ENCODE measurements at places on chromosomes 2 and 18.

DNA sequence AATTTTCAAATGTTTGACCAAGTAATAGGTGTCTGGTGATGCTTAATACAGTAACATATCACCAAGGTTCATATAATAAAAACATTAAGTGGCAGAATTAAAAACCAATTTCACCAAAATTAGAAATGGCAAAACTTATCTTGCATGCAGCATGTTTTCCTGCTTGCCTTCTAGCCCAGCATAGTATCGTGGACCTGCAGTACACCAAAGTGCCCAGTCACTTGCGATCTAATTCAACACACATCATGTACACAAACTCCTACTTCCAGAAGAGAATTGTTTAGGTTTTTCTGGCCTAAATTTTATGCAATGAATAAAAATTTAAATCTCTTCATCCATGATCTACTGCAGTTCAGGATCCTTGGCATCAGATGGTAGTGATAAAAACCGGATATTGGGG, 28.9 kb downstream of the LPIN2 start:
- DNase-seq = no peak

- DNase-seq = no peak
Measured at GRCh38 chr2:7840651-7841380, 841.0 kb upstream of the ID2 start.

DNA sequence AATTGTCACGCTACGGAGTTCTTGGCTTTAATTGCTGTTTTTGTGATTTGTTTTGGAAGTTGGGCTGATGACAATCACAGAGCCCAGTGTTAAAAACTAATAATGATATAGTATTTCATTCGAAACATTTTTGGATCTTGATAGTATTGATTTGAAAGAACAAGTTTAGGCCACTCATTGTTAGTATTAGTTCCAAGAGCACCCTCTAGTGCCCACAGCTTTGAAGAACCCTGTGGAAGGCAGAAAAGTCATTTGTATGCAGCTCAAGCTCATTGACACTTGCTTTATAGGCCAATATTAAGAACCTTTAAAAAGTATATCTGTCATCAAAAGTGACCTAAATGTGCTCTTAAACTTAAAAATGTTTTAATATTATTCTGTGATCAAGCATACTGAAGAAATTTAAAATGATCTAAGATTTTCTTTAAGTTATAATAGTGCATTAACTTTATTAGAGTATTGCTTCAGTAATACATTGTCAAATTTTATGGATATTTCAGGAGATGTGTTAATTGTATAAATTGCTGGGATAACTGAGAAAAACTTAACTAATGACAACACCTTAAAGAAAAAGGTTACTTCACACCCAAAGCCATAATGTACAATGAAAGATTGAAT, 191.0 kb downstream of the GRB14 start:
- DNase-seq = no peak

GRCh38 chr18:22026362-22026761, 143.0 kb upstream of the GATA6 start:
- DNase-seq = no peak

DNA sequence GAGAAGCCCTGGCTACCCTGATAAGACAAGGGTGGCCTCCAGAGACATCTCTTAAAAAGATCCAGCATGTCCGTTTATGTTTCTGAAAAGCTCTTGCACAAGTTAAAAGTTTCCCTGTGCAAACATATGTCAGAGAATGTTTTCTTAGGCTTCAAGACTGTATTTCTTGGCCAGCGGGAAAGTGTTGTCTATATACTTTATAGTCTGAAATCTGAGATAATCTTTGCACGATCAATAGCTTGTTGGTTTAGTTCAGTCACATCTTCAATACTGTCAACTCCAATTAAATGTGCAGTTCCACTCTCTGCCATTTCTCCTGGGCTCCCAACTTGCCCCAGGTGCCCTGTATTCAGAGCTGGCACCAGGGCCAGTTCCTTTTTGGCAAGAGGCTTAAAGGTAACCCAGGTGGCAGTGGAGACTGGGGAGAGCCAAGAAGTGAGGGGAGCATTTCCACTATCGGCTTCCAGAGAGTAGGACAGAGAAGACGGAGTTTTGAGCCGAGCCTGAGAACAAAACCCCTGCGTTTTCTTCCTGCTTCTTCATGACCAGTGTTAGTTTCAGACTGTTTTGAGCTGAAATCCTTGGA, 64.4 kb downstream of the ACOXL start:
- no peak for DNase-seq

DNA sequence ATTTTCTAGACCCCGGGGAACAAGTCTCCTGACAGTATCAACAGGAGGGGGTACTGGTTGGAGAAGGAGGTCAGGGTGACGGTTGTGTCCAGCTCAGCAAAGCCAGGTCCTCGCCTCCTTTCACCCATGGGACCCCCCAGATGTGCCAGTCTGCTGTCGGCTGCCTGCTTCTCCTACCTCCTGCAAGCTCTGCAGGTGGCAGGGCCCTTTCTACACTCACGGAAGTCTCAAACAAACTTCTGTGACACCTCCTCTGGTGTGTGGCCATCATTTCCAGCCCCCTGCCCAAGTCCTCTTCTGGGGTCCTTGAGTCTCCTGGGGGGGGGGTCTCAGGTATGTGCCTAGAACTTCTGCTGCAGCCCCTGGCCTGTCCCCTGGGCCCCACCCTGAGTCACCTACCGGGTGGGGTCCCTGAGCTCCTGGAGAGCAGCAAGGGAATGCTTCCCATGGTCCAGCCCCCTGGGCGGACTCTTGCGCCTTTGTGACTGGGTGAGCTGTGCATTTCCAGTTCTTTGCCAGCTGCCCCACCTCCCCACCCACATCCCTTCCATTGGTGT, 12.8 kb downstream of the SH3RF3 start:
- no peak for DNase-seq

- no peak for DNase-seq
Measured at GRCh38 chr18:8762968-8763367, 57.6 kb downstream of the MTCL1 start.

DNA sequence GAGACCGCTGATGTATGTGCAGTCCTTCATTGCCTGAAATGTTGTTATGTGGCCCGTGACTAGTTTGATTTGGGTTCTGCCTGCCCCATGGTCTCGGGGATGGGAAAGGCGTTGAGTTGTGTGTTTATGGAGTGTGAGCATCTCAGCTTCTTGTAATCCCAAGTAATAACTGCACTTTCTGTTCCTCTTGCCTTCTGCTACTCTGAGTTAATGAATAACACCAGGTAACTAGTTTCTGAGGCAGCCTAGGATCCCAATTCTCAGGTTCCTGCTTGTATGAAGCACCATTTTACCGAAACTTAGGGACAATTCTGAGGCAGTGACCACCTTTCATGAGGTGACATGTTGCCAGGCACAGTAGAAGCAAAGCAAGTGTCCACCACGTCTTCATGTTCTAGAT, 170.0 kb downstream of the ALK start:
- DNase-seq = no peak

- no peak for DNase-seq
Measured at GRCh38 chr2:68258851-68259250, 6.5 kb upstream of the PPP3R1 start.

DNA sequence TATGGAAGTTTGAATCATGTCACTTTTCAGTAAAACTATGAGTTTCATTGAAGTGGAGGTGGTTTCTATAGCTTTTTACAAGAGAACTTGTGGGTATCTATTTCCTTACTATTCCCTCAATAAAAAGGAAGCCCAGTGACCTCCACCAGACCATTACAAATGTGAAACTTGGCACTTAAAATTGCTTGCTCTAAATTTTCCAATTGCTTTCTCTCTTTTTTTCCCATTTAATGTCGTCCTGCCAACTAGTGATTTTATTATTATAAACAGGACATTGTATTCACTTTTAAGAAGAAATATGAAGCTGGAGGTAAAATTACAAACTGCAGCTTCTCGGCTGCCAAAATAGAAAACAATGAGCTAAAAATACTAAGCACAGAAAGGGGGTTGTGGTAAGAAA, 208.2 kb upstream of the ALPP start:
- DNase-seq = no peak

DNA sequence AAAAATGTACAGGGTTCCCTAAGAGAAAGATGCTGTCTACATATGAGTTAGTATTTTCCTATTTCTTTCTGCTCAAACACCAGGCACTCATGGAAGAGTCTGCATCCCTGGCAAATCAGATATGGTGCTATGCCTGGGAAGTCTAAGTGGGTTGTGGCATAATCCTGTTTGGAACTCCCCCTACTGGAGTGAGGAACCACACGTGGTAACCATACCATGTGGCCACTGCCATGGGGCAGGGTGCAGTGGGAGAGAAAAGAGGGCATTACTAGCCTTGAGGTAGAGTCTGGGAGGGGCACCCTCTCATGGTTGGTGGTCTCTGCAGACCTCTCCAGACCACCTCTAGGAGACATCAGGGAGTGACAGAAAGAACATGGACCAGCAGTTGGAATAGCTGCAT, 257.9 kb upstream of the ATP5MC3 start:
- DNase-seq = no peak

DNA sequence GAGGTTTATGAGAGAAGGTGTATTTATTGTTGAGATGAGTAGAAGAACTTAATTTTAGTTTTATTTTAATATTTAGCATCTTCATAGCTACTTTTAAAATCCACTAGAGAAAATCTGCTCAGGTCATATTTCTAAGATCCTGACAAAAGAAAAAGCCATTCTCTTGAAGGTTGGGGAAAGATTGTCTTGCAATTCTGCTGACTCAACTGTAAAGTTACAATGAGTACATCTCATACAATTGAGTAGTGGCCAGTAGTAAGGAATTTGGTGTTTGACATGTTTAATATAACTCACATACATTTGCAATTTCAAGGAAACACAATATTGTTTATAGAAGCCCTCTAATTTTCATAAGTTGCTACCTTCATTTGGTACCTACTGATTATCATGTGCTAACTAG, 344.5 kb downstream of the LRRTM1 start:
- no peak for DNase-seq

GRCh38 chr2:155485141-155485842, 786.8 kb downstream of the KCNJ3 start:
- no peak for DNase-seq

DNA sequence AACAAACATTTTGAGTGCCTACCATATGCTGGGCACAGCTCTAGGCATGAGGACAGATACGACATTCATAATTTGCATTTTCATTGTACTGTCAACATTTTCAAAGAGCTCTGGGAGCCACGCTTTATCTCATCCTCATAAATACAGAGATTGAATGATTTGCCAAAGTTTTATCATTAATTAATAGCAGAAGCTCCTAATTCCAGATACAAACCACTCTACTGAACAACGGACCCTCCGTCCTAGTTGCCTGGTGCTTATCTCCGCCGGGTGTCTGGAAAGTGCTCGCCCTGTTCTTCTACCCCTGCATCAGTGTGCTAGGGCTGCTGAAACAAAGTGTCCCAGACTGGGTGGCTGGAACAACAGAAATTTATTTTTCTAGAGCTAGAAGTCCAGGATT, 23.8 kb downstream of the SERTAD2 start:
- no peak for DNase-seq

GRCh38 chr2:1685957-1686783, 58.1 kb downstream of the PXDN start:
- DNase-seq = no peak

DNA sequence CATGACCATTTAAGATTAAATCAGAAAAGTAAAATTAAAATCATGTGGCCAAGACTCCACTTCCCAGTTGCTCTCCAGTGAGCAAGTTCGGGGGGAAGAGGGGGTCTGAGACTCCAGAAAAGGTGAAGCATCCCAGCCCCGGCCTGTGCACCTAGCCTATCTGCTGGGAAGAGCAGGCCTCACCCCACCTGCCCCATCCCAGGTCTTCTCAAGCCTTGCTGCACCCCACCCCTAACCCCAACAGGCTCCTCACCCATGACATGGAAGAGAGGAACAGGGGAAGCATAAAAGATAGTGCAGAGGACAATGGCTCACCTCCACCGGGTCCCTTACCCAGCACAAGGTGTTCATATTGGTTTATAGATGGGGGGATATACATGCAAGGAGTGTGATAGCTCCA, 14.6 kb downstream of the CIB4 start:
- no peak for DNase-seq

GRCh38 chr2:239260546-239261327, 140.1 kb downstream of the HDAC4 start:
- DNase-seq = no peak

DNA sequence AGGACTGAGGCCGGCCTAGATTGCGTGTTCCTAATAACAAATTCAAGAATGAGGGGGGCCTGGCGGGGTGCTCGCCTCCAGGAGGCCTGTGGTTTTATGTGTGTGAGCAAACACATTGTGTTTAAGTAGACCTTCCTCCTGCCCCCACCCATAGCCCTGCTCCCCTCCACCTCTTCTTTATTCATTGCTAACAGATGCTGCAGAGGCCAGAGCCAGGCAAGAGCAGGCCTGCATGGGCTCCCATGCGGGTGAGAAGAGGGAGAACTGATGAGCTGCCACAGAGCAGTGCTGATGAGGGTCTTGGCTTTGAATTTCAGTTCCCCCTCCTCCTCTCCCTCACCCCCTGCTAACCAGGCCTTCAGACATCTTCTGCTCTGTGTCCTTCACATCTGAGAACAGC, 154.6 kb downstream of the OSR1 start:
- no peak for DNase-seq

DNA sequence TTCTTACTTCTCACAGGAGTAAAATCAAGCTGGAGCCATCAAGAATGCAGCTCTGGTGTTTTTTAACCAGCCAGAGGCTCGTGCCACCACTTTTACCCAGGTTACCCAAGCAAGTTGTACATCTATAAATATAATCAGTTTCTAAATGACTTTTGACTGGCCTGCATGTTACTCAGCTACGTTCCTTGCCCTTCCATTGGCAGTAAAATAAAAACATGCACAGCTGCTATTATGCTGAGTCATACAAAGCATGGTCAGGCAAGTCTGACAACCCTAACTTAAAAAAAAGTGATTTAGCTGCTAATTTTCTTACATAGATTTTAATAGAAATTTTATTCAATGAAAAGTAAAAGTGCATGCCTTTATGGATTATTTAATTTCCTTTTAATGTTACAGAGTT, 111.7 kb upstream of the CSRNP3 start:
- DNase-seq = no peak

DNA sequence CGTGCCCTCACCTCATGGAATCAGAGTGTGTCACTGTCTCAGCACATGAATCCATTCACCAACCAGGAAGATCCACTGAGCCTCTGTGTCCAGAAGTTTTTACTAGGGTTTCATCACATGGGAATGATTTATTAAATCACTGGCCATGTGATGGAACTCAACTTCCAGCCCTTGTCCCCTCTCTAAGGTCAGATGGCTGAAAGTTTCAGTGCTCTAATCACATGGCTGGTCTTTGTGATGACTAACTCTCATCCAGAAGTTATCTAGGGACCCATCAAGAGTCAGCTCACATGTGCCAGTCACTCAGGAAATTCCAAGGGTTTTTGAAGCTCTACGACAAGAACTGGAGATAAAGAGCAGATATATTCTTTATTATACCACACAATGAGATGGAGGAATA, 140.5 kb upstream of the GYPC start:
- no peak for DNase-seq

DNA sequence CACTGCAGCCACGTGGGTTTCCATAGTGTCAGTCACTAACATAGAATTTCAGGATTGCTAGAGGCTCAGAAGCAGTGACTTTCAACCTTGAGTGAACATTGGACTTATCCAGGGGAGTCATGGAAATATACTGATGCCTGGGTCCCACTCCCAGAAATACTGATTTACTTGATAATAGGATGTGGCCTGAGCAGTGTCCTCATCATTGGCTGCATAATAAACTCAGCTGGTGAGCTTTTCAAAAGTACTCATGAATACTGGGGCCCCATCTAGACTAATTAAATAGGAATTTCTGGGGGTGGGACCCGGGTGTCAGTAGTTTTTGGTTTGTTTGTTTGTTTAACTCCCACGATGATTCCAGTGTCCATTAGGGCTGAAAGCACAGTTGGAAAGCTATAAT, 141.4 kb downstream of the COL4A4 start:
- no peak for DNase-seq

GRCh38 chr18:70250781-70251180, 38.1 kb upstream of the SOCS6 start:
- DNase-seq = no peak
